ENCODE measurements at places on chromosomes 5 and 9.

DNA sequence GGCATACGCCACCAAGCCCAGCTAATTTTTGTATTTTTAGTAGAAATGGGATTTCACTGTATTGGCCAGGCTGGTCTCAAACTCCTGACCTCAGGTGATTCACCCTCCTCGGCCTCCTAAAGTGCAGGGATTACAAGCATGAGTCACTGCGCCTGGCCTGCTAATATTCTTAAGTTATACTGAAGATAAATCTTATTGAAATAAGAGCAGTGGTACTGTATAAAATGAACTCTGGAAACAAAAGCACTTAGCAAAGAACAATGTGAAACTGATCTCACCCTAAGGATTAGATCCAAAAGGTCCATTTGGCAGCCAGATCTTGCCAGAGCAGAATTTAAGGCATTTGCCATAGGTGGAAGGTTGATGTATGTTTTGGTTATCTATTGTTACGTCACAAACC lies 27.1 kb downstream of the CYSTM1 start:
- no peak for DNase-seq

GRCh38 chr5:167643631-167644280 lies 647.7 kb upstream of the WWC1 start:
- no peak for DNase-seq

GRCh38 chr9:128150594-128151308 lies 1.5 kb downstream of the LCN2 start:
- DNase-seq: peak; percentile 73

GRCh38 chr9:110933350-110934001 lies 104.8 kb downstream of the LPAR1 start:
- DNase-seq: no peak

DNA sequence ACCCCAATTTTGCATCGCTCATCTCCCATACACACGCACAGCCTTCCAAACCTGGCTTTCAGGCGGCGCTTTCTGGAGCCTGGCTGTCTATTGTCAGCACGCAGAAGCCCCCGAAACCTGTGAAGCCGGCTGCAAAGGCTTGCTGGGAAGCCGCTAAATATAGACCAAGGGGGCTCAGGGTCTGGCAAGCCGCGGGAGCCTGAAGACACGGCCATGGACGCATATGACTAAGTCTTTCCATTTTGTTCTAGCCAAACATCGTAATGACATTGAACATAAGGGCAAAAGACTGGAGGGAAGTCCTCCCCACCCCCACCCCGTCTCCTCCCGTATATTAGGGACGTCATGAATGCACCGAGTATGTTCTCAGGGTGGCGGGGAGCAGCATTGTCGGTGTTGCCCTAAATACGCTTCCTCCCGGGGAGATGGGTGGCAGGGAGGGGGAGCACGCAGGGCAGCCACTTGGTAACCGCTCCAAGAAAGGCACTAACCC lies 1.1 kb downstream of the CTNND2 start:
- no peak for DNase-seq

- no peak for DNase-seq
These were observed 4.5 kb downstream of the TTC23L start for GRCh38 chr5:34843497-34843896.

GRCh38 chr9:128280084-128280622 lies 4.1 kb downstream of the SWI5 start:
- no peak for DNase-seq

All from Calu3 (cell line).